ENCODE measurements at places on chromosomes 3 and 15. TPM values are rescaled to one million over a fixed set of nuclear protein-coding genes. Genes with fewer than 3 reads are reported as not detected.
A peak's percentile ranks its signal among the peaks of the same experiment; 100 is the strongest.

CCDC51 gene
- 11.6 TPM for total RNA-seq

ZNF620 gene
- 5.5 TPM for total RNA-seq

REC114 gene
- not detected for total RNA-seq

GABRB3 gene
- total RNA-seq = not detected

GADL1 gene
- not detected for total RNA-seq

DNA sequence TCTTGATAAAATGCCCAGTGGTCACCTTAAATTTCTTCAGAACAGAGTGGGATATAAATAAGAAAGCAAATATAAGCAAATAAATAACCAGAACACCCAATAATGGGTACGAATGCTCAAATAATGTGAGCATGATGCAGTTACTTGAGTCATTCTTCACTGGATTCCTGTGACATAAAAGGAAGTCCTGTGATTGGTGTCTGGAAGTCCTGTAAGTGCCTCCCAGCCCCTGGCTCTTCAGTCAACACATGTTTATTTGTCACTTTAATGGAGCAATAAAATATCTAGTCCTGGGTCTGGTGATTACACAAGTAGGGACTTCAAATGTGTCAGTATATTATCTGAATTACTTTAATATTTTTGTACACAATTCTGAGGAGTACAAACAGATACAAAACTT, 30.4 kb downstream of the TMEM212 start:
- H3K27me3 ChIP-seq = peaks cover 15% of the 10 kb centered on the region
- DNase-seq = no peak
- no peaks in the 10 kb centered on the region for H3K36me3 ChIP-seq

GRCh38 chr15:49314716-49315115, 108.3 kb upstream of the FGF7 start:
- no peak overlapping the region for H3K4me3 ChIP-seq
- no peak for DNase-seq
- H3K4me1 ChIP-seq = no peaks in the 10 kb centered on the region
- peaks cover 32% of the 10 kb centered on the region for H3K36me3 ChIP-seq
- no peaks in the 10 kb centered on the region for H3K27me3 ChIP-seq

- H3K27me3 ChIP-seq = peaks cover 9% of the 10 kb centered on the region
- peaks cover 2% of the 10 kb centered on the region for H3K4me1 ChIP-seq
- H3K27ac ChIP-seq = no peak overlapping the region
- H3K36me3 ChIP-seq = no peaks in the 10 kb centered on the region
Observed at GRCh38 chr3:14869917-14870782, 51.4 kb downstream of the FGD5 start.

DNA sequence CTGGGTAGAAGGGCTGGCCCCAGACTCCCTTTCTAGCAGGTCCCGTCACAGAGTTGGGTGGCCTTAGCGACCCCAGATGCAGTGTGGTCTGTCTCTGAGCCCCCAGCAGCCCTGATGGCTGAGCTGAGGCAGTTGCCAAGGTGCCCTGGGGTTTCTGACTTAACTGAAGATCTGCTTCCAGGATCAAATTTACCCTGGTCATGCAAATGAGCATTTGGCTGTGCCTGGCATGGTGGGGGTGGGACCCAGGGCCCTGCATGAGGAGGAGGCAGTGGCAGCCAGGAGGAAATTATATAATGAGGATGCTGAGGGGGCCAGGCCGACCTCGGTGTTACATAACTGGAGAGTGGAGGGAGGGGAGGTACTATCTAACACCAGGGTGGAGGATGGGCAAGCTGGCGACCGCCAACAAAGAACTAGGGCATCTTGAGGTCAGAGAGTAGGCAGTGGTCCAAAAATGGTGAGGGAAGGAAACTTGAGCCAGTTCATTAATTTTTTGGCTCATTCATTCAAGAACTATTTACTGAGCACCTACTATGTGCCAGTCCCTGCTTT, 16.4 kb downstream of the PLEKHO2 start:
- no peaks in the 10 kb centered on the region for H3K27me3 ChIP-seq
- peaks cover 31% of the 10 kb centered on the region for H3K36me3 ChIP-seq
- H3K4me1 ChIP-seq = peaks cover 30% of the 10 kb centered on the region
- H3K4me3 ChIP-seq = no peak overlapping the region
- DNase-seq = no peak

DNA sequence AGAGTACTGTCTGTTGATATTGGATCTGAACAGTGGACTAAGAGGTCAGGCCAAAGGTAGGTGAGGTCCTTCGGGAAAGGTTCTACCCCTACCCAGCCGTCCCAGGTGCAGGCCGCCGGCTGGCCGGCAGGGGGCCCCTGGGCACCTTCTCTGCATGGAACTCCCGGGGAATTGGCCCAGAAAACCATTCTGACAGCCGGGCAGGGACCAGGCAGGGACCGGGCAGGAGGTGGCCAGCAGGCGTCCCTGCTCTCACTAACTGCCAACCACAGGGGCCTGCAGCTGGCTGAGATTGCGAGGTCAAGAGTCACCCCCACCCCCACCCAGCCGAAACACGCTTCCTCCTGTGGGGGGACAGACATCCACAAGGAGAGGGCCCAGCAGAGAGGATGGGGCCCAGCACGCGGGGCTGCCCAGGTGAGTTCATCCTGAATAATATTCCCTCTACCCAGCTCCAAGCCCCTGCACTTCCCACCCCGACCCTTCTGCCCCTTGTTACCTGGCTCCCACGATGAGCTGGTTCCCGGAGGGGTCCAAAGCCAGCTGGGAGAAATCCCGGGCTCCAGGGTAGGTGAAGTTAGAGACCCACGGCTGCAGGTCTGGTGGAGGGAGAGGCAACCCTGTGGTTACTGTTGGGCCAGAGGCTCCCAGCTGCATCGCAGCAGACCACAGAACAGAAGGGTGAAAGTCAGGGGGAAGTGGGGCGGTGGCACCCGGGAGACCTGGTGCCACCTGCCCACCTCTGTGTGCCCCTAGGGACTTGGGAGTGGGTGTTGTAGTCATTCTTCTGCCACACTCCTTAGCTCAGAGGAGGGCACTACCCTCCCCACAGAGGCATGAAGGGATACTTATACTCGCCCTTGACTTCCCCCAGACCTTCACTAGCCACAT, 84.4 kb downstream of the SEMA5B start:
- H3K4me1 ChIP-seq = peaks cover 3% of the 10 kb centered on the region
- DNase-seq = peak; percentile 26
- H3K27me3 ChIP-seq = peaks cover 6% of the 10 kb centered on the region
- no peak overlapping the region for H3K4me3 ChIP-seq
- no peak overlapping the region for H3K27ac ChIP-seq
- no peaks in the 10 kb centered on the region for H3K36me3 ChIP-seq

DNA sequence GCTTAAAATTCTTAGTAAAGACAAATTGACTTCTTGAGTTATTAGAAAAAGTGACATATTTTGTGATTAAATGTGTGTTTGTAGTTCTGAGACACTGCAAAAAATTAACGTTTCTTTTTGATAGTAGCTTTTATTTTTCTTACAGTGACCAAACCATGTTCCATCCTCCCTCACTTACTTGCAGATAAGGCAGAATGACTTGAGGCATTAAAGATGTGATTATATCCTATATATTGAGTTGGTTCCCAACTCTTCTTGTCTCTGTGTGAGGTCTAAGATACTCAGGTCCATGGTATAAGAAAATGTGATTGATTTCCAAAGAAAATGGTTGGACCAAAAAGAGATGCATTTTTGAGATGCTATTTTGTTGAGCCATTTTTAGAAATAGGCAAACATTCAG, 238.3 kb upstream of the NR2F2 start:
- no peaks in the 10 kb centered on the region for H3K4me1 ChIP-seq
- H3K4me3 ChIP-seq = no peak overlapping the region
- H3K27me3 ChIP-seq = peaks cover 8% of the 10 kb centered on the region

DNA sequence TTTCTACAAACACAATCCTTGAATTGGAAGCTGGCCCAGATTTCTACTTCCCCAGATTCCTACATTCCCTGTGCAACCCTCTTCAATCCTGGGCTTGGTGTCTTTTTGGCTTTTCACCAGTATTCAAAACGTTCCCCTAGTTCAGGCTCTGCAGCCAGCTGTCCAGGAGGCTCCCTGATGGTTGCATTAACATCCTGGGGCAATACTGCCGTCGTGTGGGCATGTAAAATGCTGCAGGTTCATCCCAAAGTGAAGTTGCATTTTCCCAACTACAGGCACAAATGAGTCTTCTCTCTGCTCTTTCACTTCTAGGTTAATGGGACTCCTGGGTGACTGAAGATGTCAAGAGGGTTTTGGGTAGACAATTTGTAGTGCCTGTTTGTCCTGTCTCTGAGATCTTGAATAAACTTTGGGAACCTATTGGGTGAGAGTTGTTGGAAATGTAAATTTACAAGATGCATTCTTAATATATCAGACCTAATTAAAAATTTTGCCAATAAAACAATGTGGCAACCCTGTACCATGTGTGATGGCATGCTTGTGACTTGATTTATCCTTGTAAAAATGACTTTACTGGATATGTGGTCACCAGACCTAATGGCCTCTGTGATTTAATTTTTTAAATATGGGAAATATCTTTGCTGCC, 28.6 kb downstream of the SOX14 start:
- DNase-seq = peak; percentile 9
- no peak overlapping the region for H3K4me3 ChIP-seq
- H3K4me1 ChIP-seq = no peaks in the 10 kb centered on the region
- H3K27ac ChIP-seq = no peak overlapping the region
- peaks cover 7% of the 10 kb centered on the region for H3K27me3 ChIP-seq

DNA sequence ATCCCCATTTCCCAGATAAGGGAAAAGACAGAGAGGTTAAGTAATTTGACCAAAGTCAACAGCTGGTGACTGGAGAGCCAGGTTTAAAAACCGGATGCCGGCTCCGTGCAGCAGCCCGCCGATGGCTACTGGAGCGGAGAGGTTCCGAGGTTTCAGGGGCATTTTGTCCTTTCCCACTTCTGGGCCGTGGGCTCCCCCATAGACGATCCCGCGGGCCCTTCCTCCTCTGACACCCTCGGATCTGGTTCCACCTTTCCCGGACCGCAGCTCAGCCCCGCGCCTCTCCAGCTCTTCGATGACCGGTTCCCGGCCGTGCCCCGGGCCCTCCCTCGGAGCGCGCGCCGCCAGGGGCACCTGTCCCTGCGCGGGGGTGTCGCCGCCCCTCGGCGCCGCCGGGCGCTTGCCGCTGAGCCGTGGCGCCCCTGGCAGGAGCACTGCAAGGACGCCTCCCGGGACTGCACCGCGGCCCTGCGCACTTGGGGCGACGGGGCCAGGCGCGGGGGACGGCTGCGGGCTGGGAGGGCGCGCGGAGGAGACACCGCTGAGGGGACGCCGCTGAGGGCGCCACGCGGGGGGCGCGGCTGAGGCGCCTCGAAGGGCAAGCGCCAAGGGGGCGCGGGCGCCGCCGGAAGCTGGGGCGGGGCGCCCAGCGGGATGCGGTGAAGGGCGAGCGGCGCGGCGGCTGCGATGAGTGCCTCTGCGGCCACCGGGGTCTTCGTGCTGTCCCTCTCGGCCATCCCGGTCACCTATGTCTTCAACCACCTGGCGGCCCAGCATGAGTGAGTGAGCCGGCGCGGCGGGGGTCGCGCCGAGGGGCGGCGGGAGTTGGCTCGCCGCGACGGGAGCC, at the start of gene TM6SF1:
Gene TM6SF1, plus strand, starts transcription at position 652 of the 847 bp plus-strand sequence. Its CDS starts 36 bp downstream, at position 688.
- peak; percentile 30 for DNase-seq
- H3K4me1 ChIP-seq = peaks cover 27% of the 10 kb centered on the region
- H3K36me3 ChIP-seq = peaks cover 12% of the 10 kb centered on the region
- H3K27me3 ChIP-seq = peaks cover 28% of the 10 kb centered on the region
- H3K27ac ChIP-seq = peak within 1 kb of the TSS; percentile 85
- H3K4me3 ChIP-seq = peak within 1 kb of the TSS; percentile 84

DNA sequence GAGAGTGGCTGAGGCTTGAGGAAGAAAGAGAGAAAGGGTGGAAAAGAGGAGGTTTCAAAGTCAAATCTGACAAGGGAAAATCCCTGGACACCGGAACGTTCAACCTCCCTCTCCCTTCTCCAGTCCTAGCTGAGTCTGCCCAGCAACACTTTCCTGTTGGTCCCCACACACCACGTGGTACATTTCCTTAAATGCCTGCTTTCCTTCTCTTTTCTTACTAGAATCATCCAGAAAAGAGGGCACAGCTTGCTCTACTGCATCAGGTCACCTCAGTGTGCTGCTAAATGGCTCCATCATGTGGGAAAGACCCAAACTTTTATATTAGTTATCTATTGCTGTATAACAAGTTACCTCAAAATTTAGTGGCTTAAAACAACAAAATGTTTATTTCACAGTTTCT, 181.2 kb downstream of the NECTIN3 start:
- H3K27ac ChIP-seq = no peak overlapping the region

DNA sequence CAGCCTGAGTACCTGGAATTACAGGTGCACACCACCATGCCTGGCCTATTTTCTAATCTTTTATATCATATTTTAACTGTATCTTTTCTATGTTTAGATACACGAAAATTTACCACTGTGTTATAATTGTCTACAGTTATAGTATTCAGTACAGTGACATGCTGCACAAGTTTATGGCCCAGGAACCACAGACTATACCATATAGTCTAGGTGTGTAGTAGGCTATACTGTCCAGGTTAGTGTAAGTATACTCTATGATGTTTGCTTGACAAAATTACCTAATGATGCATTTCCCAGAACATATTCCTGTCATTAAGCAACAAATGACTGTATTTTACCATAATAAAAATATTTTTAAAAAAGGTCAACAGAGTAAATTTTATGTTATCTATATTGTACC, 5.5 kb downstream of the LRRFIP2 start:
- peaks cover 17% of the 10 kb centered on the region for H3K4me1 ChIP-seq
- peaks cover 20% of the 10 kb centered on the region for H3K36me3 ChIP-seq
- DNase-seq = no peak
- no peak overlapping the region for H3K27ac ChIP-seq
- no peak overlapping the region for H3K4me3 ChIP-seq

DNA sequence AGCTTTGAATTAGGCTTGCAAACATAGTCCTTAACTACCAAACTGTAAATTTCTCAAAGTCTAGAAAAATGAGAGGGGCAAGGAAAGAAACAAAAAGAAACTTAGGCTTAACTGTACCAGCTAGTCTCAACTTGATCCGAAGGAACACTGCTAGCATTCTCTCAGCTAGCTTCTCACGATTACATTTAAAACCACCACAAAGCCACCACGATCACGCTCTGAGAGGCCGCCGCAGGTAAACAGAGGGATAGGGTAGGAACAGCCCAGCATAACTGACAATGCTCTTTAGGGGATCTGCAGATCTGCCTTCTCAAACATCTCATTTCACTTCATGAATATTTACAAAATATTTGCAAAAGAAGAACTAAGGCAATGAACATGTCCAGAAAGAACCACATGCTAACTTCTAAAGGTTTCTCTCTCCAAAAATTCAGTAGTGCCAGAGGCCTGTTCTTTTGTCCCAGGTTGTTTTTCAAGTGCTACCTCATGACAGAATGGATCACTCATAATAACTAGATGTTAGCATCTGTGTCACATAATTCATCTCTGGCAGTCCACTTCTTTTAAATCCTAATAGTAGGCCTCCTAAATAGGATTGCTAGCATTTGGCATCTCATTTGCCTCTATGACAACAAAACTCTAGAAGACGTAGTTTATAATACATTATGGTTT, 18.9 kb downstream of the VGLL4 start:
- H3K4me1 ChIP-seq = peaks cover 69% of the 10 kb centered on the region
- peak overlapping the region; percentile 95 for H3K27ac ChIP-seq
- peaks cover 29% of the 10 kb centered on the region for H3K36me3 ChIP-seq

DNA sequence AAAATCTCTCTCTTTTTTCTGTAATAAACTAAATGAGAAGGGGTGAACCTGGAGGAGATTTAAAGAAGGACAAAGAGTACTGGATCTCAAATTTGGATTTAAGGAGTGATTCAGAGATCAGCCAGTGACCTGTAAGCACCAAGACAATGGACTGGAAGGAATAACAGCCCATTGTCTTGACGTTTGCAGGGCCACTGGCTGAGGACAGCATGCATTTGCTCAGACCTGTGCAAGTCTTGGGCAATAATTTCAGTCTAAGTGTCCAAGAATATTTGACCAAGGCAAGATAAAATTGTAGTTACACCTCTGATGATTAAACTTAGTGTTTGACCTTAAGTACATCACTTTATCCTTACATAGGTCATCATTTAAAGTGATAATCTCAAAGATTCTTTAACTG, 55.8 kb upstream of the OSTN start:
- DNase-seq = no peak
- no peak overlapping the region for H3K4me3 ChIP-seq
- no peaks in the 10 kb centered on the region for H3K36me3 ChIP-seq
- no peaks in the 10 kb centered on the region for H3K27me3 ChIP-seq
- H3K27ac ChIP-seq = no peak overlapping the region
